ENCODE measurements at places on chromosomes 5 and 9.

DNA sequence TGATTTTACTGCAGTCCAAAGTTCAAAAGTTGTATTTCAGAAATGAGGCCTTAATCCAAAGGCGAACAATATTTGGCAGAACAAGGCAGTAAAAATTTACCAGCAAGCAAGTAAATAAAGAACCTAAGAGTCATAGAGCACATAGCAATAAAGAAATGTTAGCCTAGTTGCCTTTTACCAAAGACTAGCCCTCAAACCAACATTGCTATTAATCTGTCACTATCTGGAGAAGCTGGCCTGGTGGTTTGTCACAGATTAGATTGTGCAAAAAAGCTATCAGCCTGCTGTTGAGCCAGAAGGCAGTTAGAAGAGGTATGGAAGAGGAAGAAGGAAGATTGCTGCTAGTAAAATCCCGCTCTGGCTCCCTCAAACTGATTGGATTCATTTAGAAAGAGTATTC lies 304.7 kb upstream of the KLF4 start:
- no peak for DNase-seq

- DNase-seq, result no peak
These were observed 111.8 kb upstream of the IER5L start for GRCh38 chr9:129289883-129290282.

DNA sequence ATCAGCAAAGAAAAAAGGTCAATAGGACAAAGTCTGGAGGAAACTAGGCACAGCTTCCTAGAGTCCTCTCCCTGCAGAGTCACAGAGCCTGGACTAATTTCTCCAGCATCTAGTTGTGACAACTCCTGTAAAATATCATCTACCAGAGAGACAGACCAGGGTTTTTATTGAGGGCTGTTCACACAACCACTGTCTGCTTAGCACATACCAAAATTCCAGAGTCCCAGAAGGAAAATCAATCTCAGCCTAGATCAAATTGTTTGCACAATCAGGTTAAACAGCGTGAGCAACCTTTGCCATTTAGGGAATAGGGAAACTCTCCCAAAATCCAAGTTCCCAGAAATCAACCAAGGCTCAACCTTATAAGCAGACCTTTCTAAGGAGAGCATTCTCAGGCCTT lies 190.3 kb downstream of the SYK start:
- DNase-seq, result no peak

DNA sequence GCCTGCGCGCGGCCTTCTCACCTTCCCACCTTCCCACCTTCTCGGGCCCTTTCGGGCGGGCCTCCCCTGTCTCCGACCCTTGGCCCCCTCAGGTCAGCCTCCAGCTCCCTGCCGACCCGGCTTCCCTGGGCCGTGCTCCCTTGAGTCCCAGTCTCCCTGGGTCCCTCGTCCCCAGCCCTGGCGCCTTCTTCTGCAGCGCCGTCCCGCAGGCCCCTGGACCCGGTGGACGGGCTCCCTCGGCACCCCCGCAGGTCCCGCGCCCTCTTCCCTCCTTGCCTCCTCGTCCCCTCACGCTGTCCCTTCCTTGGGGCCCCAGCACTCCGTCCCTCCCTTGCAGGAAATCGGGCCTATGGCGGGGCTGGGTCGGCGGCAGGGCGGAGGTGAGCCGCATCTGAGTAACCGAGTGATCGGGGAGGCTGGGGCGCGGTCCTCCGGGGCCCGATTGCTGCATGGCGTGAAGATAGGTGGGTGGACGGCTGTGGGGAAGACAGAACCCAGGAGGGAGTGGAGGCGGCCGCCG lies 7.6 kb downstream of the ARPC5L start:
- peak; percentile 32 for DNase-seq

- no peak for DNase-seq
These were observed 6.3 kb downstream of the SLC12A7 start for GRCh38 chr5:1105350-1106265.

DNA sequence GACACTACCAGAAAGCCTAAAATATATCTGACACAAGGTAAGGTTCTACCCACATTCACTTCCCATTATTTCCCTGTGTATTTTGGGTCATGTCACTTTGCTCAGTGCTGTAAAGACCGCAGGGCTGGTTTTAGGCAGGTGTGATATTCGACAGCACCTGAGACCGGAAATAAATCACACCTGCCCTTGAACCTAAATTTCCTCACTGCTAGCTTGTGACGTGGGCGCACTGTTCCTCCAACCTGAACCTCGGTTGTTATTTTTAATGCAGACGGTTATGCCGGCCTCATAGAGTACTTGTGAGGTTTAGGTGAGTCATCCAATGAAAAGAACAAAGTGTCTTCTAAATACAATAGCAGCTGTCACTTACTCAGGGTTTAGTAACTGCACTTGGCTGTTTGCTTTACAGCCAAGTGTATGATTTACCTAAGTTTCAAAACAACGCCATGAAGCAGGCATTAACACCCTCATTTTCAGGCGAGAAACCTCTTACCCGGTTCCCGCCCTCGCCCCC lies 20.7 kb upstream of the ZNF782 start:
- peak; percentile 25 for DNase-seq

Data from lung microvascular endothelial cell (primary cell).